ENCODE measurements at places on chromosomes 5 and 9. TPM values are rescaled to one million over a fixed set of nuclear protein-coding genes. Genes with fewer than 3 reads are reported as not detected.

DNA sequence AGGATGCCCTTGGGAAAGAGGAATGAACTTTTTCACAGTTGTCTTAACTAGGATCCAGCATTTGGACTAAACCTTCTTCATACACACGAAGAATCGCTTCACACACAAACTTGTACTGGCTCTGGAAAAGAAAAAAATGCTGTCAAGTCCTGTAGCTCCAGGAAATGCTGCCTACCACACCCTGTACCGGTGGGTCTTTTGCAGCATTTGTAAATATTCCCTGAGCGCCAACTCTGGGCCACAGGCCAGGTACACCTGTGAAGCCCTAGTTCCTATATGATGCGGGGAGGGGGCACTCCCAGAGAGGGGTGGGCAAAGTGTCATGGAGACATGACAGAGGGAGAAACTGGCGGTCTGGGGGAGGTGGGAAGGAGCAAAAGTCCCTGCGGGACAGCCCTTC, 58.7 kb upstream of the EPB41L4B start:
- DNase-seq = no peak

DNA sequence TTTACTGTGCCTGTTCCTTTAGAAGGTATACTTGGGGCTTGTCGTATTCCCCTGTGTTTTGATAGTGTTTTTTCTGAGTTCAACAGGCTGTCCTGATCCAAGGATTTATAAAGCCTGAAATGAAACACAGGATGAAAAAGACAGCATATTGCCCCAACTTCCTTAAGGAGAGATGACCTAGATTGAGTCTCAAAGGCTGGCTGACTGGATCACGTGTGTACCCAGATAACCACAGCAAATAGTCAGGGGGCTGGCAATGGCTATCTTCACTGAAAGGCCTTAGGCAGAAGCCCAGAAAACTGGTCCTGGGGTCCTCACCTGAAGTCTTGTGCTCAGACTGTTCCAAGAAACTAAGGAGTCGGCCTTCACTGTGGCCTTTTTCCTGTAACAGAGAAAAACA, 7.7 kb upstream of the HK3 start:
- DNase-seq = no peak

The ANGPTL2 gene
- total RNA-seq = 11.1 TPM

DNA sequence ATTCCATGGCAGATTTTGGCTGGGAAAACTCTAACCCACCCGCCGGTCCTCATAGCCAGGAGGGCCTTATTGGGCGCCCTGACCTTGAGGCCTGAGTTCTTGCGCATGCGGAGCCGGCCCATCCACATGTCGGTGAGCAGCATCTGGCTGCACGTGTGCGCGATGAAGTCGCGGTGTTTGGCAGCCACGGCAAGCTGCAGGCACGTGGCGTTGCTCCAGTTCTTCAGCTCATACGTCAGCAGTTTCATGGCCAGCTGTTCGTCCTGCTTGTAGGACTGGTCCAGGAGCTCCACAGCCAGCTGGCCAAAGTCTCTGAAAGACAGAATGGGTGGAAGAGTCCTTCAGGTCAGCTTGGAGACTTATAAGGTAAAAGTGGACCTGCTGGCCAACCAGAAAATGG, 204.3 kb upstream of the KLF9 start:
- peak; percentile 82 for DNase-seq

The PCDHGA4 gene
- 1.6 TPM for total RNA-seq

The IGIP gene
- total RNA-seq = 8.4 TPM

The C9orf153 gene
- 0.87 TPM for total RNA-seq

The TAF1L gene
- not detected for total RNA-seq

The C9orf85 gene
- 9.6 TPM for total RNA-seq

The CCL19 gene
- not detected for total RNA-seq

The SHOC1 gene
- not detected for total RNA-seq

GRCh38 chr9:106897236-106897635, 34.3 kb downstream of the ZNF462 start:
- no peak for DNase-seq

- DNase-seq = no peak
Measured at GRCh38 chr5:111961862-111962261, 204.9 kb upstream of the NREP start.
